ENCODE measurements at places on chromosomes 5 and 9.

DNA sequence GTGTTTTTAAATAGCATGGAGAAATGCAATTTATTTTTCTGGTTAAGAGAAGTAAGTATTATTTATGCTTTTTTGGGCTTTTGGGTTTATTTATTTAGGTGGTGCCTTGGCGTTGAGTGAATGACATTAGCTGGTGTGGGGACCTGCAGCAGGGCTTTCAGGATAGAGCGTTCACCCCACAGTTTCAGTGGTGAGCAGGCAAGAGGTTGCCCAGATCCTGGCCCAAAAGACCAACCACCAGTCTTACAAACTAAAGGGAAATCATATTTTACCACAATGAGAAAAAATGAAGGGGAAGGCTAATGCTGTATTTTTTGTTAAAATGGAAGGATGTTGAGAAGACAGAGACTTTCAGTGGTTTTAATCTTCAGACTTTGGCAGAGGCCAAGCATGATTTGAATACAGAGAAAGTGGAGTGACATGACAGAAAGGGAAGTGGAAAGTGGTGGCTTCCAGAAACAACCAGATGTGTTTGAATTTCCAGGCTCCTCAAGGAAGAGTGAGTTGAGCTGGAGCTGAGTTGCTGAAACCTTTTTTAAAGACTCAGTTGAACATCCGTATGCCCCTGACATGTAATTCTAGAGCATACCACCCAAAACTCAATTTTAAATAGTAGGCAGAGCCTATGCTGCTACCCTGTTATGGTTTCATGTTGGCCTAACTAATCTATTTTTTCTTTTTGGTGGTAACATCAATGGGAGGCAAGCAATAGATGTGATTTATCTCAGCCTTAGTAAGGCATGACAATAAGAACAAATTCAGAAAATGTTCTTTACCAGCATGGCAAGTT lies 94.8 kb downstream of the AOPEP start:
- H3K36me3 ChIP-seq: peaks cover 25% of the 10 kb centered on the region
- H3K27me3 ChIP-seq: no peaks in the 10 kb centered on the region
- H3K4me1 ChIP-seq: peaks cover 7% of the 10 kb centered on the region
- no peak overlapping the region for H3K27ac ChIP-seq

DNA sequence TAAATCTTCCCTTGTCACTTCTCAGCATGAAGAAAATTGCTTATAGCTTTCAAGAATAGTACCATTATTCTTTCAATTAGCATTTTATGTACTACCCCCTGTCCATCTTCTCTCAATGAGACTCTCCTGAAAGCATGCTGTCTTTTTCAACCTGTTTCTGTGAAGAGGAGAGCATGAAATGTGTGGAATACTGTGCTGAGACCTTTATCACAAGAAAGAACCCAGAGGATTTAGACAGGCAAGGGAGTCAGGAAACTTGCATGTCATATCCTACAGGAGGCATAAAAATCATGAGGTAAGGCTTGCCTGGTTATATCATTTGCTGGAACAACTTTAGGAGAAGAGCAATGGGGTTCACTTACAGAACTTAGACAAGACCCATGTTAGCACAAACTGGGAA lies 56.7 kb upstream of the LPAR1 start:
- no peak overlapping the region for H3K27ac ChIP-seq
- DNase-seq: no peak
- no peaks in the 10 kb centered on the region for H3K36me3 ChIP-seq
- H3K4me3 ChIP-seq: no peak overlapping the region
- no peaks in the 10 kb centered on the region for H3K27me3 ChIP-seq

- no peak overlapping the region for H3K4me3 ChIP-seq
- H3K27me3 ChIP-seq: peaks cover 7% of the 10 kb centered on the region
- no peaks in the 10 kb centered on the region for H3K36me3 ChIP-seq
- no peak for DNase-seq
- no peaks in the 10 kb centered on the region for H3K4me1 ChIP-seq
Measured at GRCh38 chr5:154236-154635, 37.1 kb upstream of the LRRC14B start.

DNA sequence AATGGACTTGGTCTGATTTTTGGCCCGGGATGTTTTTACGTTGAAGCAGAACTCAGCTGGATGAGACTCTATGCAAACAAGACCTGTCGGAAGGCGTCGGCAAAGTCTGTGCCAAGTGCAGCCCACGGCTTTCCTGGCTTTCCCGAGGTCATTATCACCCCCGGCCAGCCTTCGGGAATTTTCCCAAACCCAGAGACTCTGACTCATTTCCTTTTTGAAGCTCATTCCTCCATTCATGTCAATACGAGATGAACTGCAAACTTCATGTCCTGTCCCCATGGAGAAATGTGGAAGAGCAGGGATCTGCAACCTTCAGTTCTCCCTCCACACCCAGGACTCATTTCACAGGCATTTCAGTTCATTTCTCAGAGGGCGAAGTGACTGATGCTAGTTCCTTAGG lies 95.3 kb downstream of the IRX2 start:
- no peak overlapping the region for H3K4me3 ChIP-seq
- DNase-seq: no peak
- no peaks in the 10 kb centered on the region for H3K36me3 ChIP-seq
- H3K27ac ChIP-seq: no peak overlapping the region

DNA sequence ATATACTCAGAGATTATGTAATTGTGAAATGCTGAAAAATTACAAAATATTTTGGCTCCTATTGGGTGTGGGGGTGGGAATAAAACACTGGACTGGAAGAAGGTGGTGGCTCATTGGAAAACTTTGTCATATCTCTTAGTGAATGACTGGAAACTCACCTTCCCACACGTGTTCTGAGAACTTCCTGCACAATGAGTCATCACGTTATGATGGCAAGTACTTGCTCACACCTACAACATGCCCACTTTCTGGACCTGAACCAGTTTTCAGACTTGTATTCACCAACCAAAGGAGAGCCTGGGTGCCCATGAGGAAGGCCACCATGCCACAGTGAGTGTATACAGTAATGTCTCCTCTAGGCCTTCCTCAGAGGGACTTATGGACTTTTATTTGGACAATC lies 294.8 kb downstream of the ASTN2 start:
- H3K27me3 ChIP-seq: no peaks in the 10 kb centered on the region
- DNase-seq: no peak
- no peak overlapping the region for H3K4me3 ChIP-seq
- no peaks in the 10 kb centered on the region for H3K36me3 ChIP-seq
- H3K4me1 ChIP-seq: no peaks in the 10 kb centered on the region

DNA sequence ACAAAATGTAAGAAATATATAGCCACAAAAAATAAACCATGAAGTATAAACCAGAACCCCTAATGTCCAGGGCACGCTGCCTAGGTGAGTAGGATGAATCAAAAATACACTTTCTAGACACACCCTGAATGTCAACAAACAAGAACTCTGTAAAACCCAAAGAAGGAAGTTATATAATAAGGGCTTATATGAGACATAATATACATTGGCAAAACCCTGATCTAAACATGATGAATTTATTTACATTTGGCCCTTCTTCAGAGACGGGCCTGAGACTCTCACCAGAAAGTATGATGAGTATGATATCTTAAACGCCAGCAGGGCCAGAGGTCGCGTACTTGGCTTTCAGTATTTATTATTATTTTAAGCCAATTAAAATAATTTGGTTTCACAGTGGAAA lies 125.1 kb upstream of the FST start:
- H3K4me1 ChIP-seq: no peaks in the 10 kb centered on the region
- no peak overlapping the region for H3K27ac ChIP-seq
- no peak for DNase-seq
- no peaks in the 10 kb centered on the region for H3K36me3 ChIP-seq
- H3K4me3 ChIP-seq: no peak overlapping the region
- H3K27me3 ChIP-seq: peaks cover 2% of the 10 kb centered on the region

- DNase-seq: peak; percentile 58
- H3K36me3 ChIP-seq: peaks cover 2% of the 10 kb centered on the region
Measured at GRCh38 chr9:93156475-93157008, 22.5 kb upstream of the NINJ1 start.

All from activated T-cell treated with anti-CD3 and anti-CD28 coated beads, Interleukin-2, amount 50 U/mL, for 24 hours (primary cell).